ENCODE measurements at places on chromosomes 13 and 19.

DNA sequence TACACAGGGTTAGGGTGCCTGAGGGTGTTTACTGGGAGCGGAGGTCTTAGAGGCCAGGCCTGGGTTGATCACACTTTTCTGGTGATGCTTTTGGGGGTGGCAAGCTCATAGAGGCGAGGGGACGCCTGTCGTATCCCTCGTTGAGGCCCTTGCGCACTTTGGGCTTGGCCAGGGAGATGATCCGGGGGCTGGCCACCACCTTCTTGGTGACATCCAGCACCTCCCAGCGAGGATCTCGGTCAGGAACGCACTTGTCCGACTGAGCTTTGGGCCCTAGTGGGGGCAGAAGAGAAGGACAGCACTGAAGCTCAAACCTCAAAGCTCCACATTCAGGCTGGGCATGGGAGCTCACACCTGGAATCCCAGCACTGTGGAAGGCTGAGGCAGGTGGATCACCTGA lies 17.6 kb upstream of the MIER2 start:
- no peak for DNase-seq

DNA sequence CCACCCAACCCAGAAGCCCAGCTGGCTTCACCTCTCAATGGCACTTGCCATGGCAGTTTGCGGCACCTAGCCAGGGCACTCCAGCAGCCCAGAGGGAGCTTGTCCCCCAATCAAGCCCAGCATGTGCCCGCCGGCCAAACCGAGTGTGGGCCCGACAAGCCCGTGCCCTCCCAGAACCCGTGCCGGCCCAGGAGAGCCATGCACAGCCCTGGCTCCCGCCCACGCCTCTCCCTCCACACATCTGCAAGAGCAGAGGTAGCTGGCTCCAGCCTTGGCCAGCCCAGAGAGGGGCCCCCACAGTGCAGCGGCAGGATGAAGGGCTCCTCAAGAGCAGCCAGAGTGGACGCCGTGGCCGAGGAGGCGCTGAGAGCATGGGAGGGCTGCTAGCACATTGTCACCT lies 2278.0 kb upstream of the PCDH20 start:
- DNase-seq: no peak

GRCh38 chr13:95375706-95376105 lies 74.5 kb upstream of the ABCC4 start:
- DNase-seq: no peak

DNA sequence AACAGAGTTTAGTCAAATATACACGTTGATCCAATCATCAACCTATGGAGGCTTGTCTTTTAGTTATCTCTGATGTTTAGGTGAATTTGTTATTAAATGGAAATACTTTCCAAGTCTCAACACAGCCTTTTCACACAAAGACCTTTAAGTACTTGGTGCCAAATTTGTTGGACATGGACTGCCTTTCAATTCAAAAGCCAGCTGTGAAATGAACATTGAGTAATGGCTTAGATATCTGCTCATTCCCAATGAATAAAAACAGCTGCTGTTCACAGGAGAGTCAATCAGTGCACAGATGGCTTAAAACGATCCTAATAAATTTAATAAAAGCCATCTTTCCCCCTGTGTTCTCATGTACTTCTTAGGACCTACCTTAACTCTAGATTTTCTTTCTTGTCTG lies 19.9 kb upstream of the DHRS12 start:
- no peak for DNase-seq

GRCh38 chr13:44758630-44759383 lies 182.7 kb upstream of the TSC22D1 start:
- DNase-seq: peak; percentile 41

GRCh38 chr13:112027250-112027649 lies 39.7 kb upstream of the SOX1 start:
- DNase-seq: no peak

DNA sequence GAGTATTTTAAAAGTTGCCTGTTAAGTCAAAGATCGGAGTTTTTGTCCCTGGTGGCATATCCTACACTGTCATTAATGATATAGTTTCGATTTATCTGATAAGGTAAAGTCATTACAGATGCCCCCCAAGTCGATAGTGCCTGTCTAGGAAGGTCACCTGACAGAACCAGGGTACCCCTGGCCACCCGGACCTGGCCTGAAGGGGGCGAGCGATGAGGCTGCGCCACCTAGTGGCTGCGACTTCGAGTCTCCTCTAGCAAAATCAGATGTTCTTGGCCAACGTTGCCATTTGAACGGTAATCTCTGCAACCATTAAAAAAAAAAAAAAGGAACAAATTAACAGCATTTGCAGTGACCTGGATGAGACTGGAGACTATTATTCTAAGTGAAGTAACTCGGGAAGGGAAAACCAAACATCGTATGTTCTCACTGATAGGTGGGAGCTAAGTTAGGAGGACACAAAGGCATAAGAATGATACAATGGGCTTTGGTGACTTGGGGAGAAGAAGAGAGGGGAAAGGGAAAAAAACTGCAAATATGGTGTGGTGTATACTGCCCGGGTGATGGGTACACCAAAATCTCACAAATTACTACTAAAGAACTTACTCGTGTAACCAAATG lies 565.1 kb downstream of the LIG4 start:
- peak; percentile 48 for DNase-seq

DNA sequence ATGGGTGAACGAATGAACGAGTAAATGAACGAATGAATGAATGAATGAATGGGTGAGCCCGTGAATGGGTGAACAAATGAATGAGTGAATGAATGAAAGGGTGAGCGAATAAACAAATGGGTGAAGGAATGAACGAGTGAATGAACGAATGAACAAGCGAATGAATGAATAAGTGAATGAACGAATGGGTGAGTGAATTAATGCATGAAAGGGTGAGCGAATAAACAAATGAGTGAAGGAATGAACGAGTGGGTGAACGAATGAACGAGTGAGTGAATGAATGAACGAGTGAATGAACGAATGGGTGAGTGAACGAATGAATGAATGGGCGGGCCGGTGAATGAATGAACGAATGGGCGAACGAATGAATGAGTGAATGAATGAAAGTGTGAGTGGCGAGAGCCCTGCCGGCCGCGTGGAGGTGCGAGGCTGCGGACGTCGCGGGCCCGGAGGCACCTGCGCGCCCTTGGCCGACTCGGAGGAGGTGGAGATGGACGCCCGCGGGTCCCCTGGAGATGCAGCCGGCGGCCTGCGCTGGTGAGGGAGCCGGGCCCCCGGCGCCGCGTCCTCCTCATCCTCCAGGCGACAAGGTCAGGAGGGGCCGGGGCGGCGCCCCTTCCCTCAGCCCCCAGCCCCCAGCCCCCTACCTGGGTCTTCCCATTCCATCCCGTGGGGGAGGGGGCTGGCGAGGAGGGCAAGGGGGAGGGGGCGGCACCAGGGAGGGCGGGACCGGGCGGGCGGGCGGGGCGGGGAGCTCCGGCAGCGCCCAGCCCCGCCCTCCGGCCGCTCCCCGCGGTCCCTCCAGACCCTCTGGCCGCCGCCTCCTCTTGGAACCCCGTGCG lies 15.4 kb downstream of the ANKRD24 start:
- no peak for DNase-seq

DNA sequence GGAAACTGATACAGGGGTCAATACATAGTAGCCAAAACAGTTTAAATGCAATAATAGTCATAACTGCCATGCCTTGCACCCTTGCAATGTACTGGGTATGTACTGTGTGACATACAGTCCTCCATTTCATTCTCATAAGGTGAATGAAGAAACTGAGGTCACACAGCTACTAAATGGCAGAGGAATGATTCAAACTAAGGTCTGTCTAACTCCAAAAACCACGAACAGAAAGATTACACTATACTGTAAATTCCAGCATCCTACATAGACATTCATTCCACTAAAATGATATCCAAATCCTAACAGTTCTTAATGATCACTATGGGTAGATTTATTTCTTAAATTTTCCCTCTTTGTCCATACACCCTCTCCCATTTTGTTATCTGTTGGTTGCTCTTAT lies 238.1 kb upstream of the SERP2 start:
- DNase-seq: no peak

DNA sequence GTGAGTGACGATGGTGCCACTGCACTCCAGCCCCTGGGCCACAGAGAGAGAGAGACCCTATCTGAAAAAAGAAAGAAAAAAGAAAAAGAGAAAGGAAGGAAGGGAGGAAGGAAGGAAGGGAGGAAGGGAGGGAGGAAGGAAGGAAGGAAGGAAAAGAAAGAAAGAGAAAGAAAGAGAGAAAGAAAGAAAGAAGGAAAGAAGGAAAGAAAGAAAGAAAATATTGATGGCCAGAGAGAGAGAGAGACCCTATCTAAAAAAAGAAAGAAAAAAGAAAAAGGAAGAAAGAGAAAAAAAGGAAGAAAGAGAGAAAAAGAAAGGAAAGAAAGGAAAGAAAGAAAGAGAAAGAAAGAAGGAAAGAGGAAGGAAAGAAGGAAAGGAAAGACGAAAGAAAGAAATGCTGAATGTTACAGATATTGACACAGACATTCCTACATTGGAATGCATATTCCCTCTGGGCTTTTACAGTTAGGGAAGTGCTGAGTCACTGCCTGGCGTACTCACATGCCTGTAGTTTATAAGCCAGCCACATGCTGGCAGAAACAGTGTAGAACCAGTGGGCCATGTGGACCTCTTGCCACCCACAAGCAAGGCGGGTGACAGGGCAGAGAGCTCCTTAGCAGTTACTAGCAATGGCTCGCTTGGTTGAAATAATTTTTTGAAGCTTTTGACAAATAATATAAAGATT lies 34.6 kb upstream of the SLC46A3 start:
- peak; percentile 36 for DNase-seq

DNA sequence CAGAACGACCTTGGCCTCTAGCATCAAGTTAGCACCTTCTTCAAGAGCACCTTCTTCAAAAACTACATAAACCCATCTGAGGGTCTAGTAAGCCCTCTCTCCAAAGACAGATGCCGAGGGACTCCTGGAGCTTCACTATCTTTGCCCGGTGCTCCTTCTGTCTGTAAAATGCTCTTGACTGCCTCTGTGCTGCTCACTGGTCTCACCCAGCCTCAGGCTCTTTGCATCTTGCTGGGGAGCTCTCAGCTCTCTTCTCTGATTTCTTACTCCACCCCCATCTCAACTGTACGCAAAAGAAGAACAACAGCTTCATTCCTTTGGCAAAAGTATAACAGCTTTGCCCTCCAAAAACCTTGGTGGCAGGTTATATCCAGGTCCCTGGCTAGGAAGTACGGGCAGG lies 404.2 kb downstream of the KLF12 start:
- no peak for DNase-seq

GRCh38 chr13:102628559-102628958 lies 31.8 kb downstream of the TPP2 start:
- no peak for DNase-seq

- no peak for DNase-seq
These were observed 477 bp upstream of the PLEKHF1 start for GRCh38 chr19:29664753-29665214.

DNA sequence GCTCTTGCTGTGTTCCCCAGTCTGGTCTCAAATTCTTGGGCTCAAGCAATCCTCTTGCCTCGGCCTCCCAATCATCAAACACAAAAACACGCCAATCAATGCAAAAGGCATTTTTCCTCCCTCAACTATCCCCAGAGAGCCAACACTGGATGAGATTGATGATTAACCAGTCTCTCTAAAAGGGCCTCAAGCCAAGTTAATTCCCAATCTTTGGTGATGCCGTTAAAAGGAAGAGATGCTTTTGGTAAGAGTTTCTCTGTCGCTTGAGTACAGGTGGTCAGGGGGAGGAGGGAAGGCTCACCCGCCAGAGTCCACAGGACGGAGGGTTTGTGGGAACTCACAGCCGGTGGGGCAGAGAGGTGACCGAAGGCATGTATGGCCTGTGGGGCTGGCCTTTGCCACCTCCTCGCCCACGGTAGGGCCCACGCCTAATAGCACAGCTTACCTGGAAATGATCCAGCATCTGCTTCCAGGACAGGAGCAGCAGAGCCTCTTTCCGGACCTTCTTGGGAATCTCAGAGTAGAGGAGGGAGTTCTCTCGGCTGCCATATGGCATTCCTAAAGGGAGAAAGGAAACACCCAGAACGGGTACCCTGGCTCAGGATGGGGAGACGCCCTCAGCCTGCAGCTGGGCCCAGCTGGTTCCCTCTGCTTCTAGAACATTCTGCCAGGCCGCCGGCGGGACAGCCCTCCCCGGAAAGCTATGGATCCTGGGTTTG lies 18.1 kb downstream of the DPP9 start:
- DNase-seq: peak; percentile 57

- no peak for DNase-seq
These were observed 17.5 kb downstream of the BORA start for GRCh38 chr13:72745260-72745659.

- DNase-seq: no peak
These were observed 61.2 kb downstream of the MYH14 start for GRCh38 chr19:50264483-50265186.

DNA sequence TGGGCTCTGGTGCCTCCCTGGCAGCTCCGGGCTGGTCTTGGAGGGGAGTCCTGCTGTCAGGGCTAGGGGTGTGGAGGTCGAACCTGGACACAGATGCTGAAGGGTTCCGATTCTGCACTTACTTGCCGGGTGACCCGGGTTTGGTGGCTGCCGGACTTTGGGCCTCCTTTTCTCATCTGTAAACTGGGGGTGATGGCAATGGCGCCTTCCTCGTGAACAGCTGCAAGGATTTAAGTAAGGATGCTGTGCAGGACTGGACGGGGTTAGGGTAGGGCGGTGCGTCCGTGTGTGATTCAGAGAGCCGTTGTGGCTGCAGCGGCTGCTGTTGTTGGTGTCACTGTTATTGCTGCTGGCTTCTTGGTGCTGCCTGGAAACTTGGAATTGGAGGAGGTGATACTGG lies 2.4 kb downstream of the HPN start:
- DNase-seq: no peak

DNA sequence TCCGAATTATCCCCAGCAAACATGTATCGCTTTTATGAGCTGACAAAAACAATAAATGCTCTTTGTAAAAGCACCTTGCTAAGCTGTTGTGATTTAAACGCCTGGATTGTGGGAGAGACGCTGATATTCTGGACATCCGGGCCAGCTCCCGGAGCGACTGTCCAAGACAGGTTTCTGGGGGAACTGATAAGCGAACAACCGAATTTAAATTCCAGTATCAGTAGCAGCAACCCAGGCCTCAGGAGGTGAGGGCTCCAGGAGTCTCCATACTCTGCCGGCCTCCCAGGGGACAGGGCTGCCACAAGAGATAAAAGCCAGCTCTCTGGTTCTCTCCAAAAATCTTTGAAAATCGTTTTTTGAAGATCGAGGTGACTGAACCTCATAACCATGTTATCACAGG lies 50.3 kb upstream of the VSTM2B start:
- no peak for DNase-seq

DNA sequence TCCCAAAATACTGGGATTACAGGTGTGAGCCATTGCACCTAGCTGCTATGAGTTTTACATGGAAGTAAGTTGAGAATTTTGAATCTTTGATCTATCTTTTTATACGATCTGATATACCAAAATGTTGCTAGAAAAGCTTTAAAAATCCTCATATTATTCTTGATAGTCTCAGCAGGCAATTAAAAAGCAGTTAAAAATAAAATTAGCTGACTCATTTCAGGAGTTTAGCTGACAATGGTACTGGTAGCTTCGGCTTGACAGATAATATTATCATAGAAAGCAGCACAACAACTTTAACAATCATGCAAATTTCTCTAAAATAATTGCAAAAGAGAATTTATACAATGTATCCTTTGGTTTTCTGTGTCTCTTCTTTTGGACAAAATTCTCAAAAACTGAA lies 9.6 kb upstream of the FOXO1 start:
- DNase-seq: no peak
